ENCODE measurements at places on chromosomes 7 and 10.

- H3K4me1 ChIP-seq, result peaks cover 14% of the 10 kb centered on the region
- H3K4me3 ChIP-seq, result no peak overlapping the region
- H3K36me3 ChIP-seq, result no peaks in the 10 kb centered on the region
Observed at GRCh38 chr7:157464111-157464970, 127.5 kb downstream of the DNAJB6 start.

- no peaks in the 10 kb centered on the region for H3K27me3 ChIP-seq
- no peaks in the 10 kb centered on the region for H3K36me3 ChIP-seq
- H3K4me1 ChIP-seq, result no peaks in the 10 kb centered on the region
- no peak for DNase-seq
- no peak overlapping the region for H3K27ac ChIP-seq
Observed at GRCh38 chr7:46554688-46555422, 633.8 kb upstream of the IGFBP3 start.

DNA sequence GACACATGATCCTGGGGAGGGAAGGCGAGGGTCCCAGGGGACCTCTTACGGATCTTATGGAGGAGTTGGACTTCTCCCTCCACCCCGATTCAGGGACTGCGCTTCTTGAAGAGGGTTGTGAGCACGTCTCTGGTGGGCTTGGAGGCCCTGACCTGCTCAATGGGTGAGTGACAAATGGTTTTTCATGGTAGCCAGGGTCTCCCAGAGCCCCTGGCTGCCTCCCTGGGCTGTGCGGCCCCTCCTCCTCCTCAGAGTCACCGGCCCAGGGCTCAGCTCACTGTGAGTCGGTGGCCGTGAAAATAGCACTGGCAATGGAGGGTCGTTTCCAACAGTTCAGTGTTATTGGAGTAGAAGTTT lies 26.6 kb downstream of the INPP5A start:
- no peak for DNase-seq
- no peak overlapping the region for H3K27ac ChIP-seq
- H3K4me3 ChIP-seq, result no peak overlapping the region
- H3K27me3 ChIP-seq, result no peaks in the 10 kb centered on the region
- H3K36me3 ChIP-seq, result no peaks in the 10 kb centered on the region

- H3K4me1 ChIP-seq, result no peaks in the 10 kb centered on the region
- no peaks in the 10 kb centered on the region for H3K27me3 ChIP-seq
- no peaks in the 10 kb centered on the region for H3K36me3 ChIP-seq
- DNase-seq, result no peak
- H3K4me3 ChIP-seq, result no peak overlapping the region
Observed at GRCh38 chr7:123367484-123368122, 166.8 kb downstream of the IQUB start.

DNA sequence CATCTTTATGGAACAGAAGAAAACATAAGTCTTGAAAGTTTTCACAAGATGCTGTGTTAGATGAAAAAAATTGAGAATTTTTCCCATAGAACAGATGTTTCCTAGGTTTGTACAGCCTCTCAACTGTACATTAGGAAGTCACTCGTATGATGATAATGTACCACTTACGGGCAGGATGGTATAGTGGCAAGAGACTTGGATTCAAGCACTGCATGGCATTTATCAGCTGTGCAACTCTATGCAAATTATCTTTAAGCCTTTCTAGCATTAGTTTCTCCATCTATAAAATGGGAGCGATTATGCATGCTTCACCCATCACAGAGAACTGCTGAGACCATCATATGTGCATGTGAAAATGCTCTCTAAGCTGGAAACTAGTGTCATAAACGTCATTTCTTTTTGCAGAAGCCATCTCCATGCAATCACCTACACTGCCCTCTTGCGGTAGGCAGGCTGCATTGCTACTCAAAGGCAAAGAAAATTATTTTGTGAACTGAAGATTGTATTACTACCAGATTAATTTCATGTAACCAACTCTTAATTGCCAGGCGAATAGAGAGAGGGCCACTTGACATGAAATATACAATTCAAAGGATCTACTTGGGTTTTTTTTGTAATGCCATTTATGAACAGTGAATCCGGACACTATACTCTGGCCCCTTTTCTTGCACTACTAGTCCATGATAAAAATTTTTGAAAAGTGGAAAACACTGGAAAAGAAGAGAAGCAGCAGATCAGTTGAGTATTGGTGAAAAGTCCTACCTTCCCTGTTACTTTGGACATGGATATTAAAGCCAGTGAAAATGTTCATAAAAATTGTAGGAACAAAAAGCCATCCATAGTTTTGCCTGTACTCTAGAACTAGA lies 102.3 kb downstream of the JAZF1 start:
- H3K4me1 ChIP-seq, result no peaks in the 10 kb centered on the region
- peak; percentile 68 for DNase-seq
- no peak overlapping the region for H3K4me3 ChIP-seq
- no peaks in the 10 kb centered on the region for H3K27me3 ChIP-seq
- H3K27ac ChIP-seq, result no peak overlapping the region

DNA sequence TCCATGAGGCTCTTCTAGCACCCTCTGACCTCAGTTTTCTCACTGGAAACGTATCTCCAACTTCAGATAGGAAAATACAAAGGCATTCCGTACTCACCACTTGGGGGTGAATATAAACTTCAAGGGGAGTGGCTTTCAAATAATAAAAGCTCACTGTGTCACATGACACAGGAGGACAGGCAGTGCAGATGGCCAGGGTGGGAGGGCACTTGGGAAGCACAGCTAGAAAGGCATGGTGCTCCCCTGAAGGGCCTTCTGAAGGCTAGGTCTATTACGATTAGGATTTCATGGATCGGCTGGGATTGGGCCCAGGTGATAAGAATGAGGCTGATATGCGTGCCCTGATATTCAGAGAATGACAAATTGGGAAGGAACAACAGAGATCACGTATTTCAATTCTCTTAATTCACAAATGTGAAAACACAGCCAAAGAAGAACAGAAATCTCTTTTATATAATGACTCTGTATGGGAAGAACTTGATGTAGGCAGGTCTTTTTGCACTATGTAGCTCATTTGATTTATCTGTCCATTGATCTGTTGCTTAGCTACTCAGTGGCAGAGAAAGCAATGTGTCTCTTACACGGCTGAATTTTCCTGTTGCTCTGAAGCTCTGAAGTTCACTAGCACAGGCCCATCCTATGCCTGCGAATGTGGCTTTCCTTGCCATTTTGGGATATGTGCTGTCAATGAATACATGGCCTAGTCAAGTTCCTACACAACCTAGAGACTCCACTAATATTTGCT lies 83.0 kb downstream of the BEND7 start:
- H3K4me3 ChIP-seq, result no peak overlapping the region
- peaks cover 8% of the 10 kb centered on the region for H3K27me3 ChIP-seq
- H3K4me1 ChIP-seq, result no peaks in the 10 kb centered on the region
- no peaks in the 10 kb centered on the region for H3K36me3 ChIP-seq
